ENCODE measurements at places on chromosomes 4 and X.

GRCh38 chr4:67288964-67289363, 256.3 kb downstream of the CENPC start:
- no peak for DNase-seq

DNA sequence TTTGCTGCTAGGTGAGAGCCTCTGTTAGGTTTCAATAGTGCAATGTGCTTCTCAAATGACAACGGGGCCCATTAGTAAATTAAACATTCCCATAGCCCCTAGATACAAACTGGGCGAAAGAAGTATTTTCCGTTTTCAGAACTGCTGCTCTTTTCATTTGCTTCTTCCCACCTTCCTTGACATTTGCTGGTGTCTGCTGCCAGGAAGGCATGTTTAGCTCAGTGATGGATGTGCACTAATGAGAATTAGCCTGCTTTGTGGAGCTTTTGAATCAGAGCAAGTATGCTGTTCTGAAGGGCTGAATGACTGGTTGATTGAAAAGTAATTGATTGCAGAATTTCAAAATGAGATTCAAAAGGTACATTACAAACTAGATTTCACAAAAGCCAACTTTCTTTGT, 57.0 kb downstream of the SHROOM3 start:
- DNase-seq = no peak

DNA sequence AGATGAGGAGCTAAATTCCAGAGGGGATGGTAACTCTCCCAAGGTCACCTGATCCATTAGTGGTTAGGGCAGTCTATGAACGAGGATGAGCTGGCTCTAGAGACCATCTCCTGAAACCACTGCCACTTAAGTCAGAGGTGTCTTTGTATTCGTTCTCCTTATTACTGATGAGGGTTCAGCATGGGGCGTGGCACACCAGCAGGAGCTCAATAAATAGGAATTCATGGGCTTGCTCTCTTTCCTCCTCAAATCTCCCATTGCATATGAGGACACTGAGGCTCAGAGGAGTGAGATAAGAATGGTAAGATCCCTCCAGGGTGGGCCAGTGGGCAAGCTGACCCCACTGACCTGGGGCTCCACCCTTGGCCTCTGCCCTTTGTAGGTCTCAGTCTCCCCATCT, 1.7 kb upstream of the GATA1 start:
- DNase-seq = no peak

DNA sequence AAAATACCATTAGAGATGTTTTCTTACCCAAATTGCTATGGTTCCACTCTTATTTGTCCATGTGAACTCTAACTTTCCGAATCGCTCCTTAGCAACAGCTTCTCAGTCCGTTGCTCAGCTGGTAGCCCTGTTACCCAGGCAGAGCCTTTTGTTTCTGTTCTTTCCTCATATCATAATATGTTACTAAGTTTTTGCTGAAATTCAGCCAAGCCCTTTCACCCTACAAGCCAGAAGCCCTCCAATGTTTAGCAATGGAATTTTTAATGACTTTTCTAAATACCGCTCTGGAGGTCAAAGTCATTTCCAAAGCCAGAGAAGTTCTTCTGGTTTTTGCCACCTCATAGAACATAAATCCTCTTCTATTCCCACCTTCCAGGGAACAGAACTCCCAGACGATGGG, 1029.5 kb downstream of the C4orf33 start:
- DNase-seq = no peak

DNA sequence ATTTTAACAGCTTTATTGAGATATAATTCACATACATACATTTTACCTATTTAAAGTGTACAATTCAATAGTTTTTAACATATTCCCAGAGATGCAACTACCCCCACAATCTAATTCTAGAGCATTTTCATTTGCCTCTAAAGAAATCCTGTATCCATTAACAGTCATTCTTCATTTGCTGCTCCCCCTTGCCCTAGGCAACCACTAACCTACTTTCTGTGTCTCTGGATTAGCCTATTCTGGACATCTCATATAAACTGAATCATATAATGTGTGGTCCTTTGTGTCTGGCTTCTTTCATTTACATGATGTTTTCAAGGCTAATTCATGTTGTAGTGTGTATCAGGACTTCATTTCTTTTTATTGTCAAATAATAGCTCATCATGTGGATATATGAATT, 105.1 kb upstream of the GRPR start:
- DNase-seq = no peak

- DNase-seq = no peak
Measured at GRCh38 chrX:3815896-3816664, 102.6 kb upstream of the PRKX start.

DNA sequence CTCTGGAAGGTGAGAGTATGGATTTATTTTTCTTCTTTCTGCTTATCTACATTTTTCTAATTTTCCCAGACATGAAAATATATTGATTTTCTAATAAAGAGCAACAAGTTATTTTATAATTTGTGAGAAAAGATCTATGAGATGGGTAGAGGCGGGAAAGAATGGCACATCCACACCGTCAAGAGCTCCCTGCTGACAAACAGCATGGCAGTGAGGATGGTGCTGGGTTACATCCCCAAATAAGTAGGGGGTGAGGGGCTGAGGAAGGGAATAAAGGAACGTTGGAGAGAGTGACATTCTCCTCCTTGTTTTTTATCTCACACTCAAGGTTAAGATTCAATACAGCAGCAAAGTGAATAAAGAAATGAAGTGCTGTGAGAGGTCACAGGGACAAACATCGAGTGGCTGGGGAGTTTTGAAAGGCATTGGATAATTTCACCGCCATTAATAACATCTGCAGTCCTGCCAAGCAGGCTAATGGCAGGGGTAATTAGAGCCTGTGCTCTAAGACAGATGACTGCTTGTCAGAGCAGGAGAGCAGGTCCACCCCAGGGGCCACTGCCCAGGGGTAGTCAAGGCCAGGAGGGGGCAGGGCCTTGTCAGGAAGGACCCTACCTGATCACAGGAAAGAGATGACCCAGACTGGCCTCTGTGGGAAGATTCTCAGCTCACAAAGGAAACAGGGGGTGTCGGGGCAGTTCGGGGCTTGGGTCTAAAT, 323.8 kb downstream of the FBXW7 start:
- no peak for DNase-seq

- DNase-seq = no peak
Measured at GRCh38 chr4:99847362-99847976, 30.8 kb downstream of the DAPP1 start.

GRCh38 chr4:148184922-148185321, 257.3 kb downstream of the NR3C2 start:
- DNase-seq = no peak

- DNase-seq = no peak
Measured at GRCh38 chr4:130698251-130698650, 1602.3 kb downstream of the C4orf33 start.

- no peak for DNase-seq
Measured at GRCh38 chr4:88757067-88757466, 59.4 kb upstream of the NAP1L5 start.

DNA sequence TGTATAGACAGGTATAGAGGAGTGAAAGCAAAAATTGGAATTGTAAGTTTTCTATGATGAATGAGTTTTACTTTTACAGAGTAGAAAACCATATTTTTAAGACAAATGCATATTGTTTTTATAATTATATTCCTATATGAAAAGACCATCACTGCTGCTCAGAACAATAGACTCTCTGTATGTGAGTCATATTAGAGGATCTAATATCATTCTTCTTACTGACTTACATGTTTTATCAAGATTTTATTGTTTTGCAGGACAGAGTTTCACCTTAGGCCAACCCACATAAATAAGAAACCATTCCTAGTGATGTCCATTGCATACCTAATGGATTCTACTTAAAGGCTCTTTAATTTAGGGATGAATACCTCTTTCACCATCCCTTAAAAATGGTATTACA, 88.6 kb downstream of the NR3C2 start:
- DNase-seq = no peak

DNA sequence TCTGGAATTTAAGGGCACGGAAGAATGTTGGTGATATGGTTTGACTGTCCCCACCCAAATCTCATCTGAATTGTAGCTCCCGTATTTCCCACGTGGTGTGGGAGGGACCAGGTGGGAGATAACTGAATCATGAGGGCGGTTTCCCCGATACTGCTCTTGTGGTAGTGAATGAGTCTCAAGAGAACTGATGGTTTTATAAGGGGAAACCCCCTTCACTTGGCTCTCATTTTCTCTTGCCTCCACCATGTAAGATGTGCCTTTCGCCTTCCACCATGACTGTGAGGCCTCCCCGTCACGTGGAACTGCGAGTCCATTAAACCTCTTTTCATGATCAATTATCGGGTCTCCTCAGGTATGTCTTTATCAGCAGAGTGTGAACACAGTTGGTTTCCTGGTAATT, 25.6 kb upstream of the DHRSX start:
- DNase-seq = no peak

DNA sequence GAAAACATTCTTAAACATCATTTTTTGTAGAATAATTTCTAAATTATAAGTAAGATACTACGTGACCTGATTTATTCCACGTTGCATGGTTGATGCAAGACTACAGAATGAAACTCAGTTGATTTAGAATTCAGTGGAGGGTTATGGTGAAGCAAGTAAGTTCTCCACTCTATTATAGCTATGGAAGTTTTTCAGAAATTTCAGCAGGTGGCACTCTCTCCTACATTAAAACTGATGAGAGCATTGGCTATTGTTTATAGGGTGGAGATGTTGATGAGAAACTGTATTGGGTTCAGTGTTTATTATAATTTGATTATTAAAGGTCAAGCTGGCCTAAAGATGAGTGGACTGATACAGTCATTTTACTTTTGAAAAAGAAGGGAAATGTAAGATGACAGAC, 88.0 kb downstream of the FNIP2 start:
- no peak for DNase-seq

GRCh38 chr4:62209757-62210485, 1009.8 kb downstream of the ADGRL3 start:
- DNase-seq = no peak

GRCh38 chr4:177322266-177322665, 12.6 kb downstream of the NEIL3 start:
- DNase-seq = no peak

DNA sequence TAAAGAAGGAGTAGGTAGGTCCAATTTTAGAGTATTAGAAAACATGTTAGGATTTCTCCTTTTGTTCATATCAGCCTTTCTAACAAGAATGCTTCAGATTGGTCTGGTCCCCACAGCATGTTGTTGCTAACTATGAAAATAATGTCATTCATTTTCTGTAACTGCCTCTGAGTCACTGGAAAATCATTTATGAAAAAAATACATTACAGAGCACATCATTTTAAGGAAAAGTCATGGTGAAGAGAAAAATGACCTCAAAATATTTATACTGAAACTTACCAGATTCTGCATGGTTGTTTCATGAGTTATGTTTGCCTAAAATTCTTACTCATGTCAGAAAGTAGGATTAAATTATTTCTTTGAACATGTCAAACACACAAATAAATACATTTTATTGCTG, 35.2 kb downstream of the DTHD1 start:
- no peak for DNase-seq

DNA sequence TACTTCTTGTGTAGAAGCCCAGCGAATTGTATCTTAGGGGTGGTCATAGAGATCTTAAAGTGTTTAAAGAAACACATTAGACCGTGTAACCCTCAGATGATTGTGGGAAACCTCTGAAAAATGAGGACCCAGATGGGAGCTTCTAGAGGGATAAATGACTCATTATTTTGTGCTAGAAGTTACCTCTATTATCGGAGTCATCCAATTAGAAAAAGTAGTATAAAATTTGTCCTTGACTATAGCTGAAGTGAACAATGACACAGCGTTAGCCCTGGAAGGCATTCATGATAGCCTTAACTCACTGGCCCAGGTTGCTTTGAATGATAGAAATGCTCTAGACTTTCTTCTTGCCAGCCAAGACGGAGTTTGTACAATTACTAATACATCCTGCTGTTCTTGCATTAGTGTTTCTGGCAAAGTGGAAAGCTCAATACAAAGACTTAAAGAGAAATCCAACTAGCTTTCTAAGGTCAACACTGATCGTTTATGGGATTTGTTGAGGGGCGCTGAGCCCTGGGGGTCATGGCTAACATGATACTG, 178.9 kb upstream of the VEGFC start:
- no peak for DNase-seq

GRCh38 chr4:181204109-181204508, 1039.1 kb upstream of the TENM3 start:
- no peak for DNase-seq

DNA sequence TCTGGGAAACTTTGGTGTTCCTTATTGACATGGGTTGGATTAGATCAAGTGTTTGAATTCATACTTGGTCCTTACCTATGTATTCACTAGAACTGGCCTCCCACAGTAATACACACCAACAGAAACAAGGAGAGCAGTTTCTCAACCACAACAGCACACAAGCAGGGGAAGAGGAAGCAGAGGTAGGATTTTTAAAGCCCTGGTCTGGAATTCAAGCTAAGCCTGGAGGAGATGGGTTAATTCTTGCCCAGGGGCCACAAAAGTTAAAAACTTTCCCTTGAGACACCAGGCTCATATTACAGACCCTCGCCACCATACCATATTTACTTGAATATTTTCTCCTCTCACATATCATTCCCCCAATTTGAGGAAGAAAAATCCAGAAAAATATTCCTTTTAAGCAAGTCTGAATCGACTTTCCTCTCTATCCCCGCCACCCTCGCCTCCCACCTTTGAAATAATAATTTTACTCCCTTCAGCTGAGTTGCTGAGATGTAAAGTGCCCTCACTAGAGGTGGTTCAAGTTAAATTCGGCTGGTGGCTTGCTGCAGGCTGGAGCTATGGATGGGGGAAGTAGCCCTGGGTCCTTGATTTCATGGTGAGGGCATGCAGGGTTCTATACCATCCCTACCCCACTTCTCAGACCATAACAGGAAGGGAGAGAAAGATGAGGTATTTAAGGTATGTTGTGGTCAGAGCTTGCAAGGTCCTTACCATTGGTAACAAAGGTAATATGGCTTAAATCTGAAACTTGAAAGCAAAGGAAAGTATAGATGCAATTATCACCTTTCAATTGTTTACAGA, 440.2 kb downstream of the INPP4B start:
- DNase-seq = no peak

DNA sequence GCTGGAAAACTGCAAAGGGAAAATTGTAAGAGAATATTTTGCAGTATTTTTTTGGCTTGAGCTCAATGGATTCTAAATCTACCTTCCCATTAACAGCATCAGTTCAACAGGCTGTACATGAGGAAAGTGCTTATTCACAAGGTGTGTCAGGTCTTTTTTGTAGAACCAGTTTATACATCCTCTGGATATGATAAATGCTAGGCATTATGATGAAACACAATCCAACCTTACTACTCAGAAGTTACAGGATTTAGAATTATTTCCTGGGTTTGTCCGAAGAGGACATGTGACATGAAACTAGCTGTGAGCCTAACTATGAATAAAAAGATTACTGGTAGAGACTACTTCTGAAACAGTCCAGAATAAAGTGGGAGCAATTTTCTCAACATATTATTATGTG, 49.5 kb downstream of the ATXN3L start:
- DNase-seq = no peak

- no peak for DNase-seq
Measured at GRCh38 chr4:166482758-166483157, 609.7 kb downstream of the TLL1 start.

Data from epithelial cell of prostate (primary cell).